ENCODE measurements at places on chromosomes 4 and X. TPM values are rescaled to one million over a fixed set of nuclear protein-coding genes. Genes with fewer than 3 reads are reported as not detected.

GRCh38 chr4:140944199-140944515 is 188.0 kb upstream of the TBC1D9 start:
- DNase-seq: no peak

GRCh38 chrX:20225488-20225833 is 41.2 kb downstream of the RPS6KA3 start:
- no peak for DNase-seq

DNA sequence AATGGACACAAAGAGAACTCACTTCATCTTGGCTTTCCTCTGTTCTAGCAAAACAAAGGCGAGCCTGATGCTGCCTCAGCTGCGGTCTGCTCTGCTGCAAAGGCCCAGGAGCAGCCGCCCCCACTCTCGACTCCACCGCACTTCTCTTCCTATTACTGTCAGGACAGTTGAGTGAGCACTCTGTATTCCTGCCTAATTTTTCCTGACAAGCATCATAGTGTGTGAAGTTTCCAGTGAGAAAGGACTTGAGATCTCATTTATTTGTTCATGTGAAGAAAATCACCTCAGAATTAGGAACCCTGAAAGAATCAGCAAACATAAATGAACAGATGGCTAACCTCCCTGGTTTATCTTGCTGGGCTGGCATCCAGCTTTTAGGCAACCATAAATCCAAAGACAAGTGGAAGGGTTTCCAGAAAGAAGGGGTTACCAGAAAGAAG is 15.6 kb downstream of the SCARB2 start:
- DNase-seq: no peak

DNA sequence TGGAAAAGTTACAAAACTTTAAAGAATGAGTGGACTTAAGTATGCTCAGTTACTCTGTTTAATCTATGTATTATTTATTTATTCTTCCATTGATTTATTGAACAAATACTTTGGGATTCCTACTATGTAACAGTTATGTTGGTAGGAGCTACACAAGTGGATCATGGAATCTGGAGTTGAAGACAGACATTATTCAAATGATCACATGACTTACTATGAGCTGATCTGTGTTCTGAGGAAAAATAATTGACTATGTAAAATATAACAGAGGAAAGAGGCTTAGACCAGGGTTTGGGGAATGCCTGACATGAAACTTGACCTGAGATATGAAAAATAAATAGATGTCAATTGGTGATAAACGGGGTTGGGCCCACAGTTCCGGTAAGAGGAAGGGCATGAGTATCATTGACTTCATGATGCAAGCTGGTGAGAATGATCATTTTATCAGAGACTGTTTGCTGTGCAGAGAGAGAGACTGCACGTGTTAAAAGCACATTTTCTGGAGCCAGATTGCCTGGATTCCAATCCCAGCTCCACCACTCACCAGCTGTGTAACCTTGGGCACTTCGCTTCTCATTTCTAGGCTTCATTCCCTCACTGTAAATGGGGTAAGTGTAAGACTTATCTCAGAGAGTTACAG is 179.0 kb downstream of the SPCS3 start:
- DNase-seq: no peak

- DNase-seq: no peak
Observed at GRCh38 chr4:108488865-108489264, 131.5 kb upstream of the RPL34 start.

The TRPC5OS gene
- 0.29 TPM for polyA plus RNA-seq

The INPP4B gene
- 36.4 TPM for polyA plus RNA-seq

The BTK gene
- polyA plus RNA-seq: 1.6 TPM

The CABS1 gene
- polyA plus RNA-seq: not detected

The FDCSP gene
- polyA plus RNA-seq: 1.5 TPM

DNA sequence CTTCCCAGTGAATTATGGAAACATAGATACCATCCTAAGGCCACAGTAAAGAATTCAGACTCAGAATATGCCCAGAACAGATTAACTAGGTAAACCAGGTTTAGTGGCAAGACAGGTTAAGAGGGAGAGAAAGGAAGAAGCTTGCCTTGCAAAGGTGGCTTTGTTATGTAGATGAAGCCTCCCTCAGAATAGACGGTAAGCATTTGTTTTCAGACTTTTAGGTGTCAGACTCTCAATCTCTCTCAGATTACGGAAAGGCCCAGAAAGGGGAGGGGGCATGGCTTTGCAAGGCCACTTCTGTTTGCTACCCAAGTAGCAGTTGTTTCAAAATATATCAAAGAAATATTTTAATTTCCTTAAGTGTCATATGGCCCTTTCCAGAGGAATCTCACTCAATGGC is 457.1 kb upstream of the BOD1L1 start:
- DNase-seq: no peak

The RPS6KA6 gene
- 3.8 TPM for polyA plus RNA-seq

The KLHL34 gene
- polyA plus RNA-seq: 0.46 TPM

GRCh38 chr4:97627750-97628149 is 515.5 kb downstream of the STPG2 start:
- no peak for DNase-seq

DNA sequence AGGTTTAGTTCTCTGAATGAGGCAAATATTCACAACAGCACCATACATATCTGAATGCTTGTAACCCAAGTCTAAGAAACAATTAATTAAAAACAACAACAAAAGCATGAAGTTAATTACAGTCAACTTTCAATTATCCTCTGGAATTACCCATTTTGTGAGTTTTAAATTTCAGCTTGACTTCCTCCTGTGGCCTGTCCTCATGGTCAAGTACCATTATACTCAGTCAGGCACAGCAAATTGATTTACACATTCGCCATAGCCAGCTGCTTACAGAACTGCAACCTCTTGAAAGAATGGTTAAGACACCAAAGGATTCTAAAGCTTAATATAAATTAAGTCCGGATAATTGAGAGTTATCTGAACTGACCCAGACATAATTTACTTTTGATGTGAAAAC is 306.5 kb downstream of the CAMK2D start:
- DNase-seq: no peak

DNA sequence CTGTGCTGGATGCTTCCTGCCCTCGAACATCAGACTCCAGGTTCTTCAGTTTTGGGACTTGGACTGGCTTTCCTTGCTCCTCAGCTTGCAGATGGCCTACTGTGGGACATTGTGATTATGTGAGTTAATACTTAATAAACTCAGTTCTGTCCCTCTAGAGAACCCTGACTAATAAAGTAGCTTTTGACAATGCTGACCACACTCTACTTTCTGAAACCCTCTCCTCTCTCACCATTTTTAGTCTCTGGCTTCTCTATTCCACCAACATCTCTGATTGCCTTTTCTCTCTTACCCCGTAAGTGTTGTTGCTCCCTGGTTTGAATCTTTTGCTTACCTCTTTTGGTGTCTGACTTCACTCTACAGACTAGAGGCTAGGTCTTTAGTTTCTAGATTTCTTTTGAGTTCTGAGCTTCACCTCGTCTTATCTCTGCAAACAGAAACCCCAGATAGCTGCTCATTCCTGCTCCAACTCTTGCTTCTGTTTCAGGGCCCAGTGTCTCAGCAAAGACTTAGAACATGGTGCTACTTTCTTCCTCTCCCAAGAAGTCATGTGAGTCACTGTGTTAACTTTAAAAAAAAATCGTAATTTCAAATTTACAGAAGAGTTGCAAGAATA is 11.4 kb downstream of the TMSB4X start:
- DNase-seq: no peak

- no peak for DNase-seq
Observed at GRCh38 chr4:167000141-167000852, 234.0 kb downstream of the SPOCK3 start.

DNA sequence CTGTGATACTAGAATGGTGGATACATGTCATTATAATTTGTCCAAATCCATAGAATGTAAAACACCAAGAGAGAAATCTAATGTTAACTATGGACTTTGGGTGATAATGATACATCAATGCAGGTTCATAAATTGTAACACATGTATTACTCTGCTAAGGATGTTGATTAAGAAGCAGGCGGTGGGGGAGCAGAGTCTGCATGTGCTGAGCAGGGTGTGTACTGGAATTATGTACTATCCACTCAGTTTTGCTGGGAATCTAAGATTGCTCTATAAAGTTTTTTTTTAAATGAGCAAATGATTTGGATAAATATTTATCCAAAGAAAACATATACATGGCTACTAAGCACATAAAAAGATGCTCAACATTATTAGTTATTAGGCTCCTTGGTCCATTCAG is 15.0 kb upstream of the MANBA start:
- DNase-seq: no peak

- DNase-seq: no peak
Observed at GRCh38 chr4:186746581-186746980, 22.9 kb upstream of the FAT1 start.

DNA sequence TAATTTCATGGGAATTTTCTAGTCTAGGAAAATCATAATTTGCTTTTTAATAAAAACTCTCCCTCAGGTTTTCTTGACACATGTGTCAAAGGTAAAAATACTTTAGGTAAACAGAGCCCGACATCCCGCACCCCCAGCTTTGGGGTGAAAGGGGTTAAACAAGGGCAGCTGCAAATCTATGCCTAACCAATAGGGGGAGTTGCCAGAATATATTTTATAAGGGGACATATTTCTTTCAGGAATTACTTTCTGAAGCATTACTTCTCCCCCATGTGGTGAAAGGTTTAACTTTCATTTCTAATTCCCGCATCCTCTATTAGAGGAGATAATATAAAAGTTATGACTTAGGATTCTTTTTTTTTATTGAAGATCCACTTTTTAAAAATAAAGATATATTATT is 53.9 kb upstream of the HEPH start:
- no peak for DNase-seq

DNA sequence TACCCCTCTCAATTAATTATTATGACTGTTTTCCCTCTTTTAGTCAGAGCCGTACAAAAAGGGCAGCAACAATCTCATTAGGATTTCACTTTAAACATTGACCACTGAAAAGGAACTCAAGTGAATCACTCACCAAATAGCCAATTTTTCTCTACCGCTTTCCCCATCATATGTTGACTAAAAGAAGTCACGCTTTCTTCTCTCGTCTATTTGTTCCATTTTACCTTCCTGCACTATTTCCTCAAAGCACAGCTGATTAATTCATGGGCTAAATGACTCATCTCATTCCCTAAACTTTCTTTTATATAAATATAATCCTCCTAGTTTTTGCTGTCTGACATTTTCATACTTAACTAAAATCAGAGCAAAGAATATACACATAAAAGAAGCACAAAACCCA is 8.2 kb downstream of the MID1 start:
- DNase-seq: no peak

The ALG13 gene
- polyA plus RNA-seq: 29.3 TPM

DNA sequence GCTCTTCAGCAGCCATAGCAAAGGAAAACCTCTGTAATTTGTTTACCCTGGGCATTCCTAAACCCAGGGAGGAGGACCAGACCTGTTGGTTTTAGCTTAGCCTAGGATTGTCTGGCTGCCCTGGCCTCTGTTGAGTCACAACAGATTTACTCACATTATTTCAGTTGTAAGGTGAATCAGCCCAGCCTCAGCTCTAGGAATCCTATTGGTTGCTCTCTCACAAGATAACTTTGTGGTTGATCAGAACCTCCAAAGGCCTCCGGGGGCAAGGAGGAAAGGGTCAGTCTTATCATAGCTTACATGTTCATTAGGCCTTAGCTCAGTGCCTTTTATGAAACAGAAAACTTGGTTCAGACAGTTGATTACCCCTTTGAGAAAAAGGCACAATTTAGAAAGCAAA is 41.0 kb downstream of the PDK3 start:
- no peak for DNase-seq

The NSD2 gene
- polyA plus RNA-seq: 37.3 TPM

The AKAP14 gene
- not detected for polyA plus RNA-seq

- DNase-seq: no peak
Observed at GRCh38 chrX:21905313-21905712, 35.2 kb upstream of the SMS start.

DNA sequence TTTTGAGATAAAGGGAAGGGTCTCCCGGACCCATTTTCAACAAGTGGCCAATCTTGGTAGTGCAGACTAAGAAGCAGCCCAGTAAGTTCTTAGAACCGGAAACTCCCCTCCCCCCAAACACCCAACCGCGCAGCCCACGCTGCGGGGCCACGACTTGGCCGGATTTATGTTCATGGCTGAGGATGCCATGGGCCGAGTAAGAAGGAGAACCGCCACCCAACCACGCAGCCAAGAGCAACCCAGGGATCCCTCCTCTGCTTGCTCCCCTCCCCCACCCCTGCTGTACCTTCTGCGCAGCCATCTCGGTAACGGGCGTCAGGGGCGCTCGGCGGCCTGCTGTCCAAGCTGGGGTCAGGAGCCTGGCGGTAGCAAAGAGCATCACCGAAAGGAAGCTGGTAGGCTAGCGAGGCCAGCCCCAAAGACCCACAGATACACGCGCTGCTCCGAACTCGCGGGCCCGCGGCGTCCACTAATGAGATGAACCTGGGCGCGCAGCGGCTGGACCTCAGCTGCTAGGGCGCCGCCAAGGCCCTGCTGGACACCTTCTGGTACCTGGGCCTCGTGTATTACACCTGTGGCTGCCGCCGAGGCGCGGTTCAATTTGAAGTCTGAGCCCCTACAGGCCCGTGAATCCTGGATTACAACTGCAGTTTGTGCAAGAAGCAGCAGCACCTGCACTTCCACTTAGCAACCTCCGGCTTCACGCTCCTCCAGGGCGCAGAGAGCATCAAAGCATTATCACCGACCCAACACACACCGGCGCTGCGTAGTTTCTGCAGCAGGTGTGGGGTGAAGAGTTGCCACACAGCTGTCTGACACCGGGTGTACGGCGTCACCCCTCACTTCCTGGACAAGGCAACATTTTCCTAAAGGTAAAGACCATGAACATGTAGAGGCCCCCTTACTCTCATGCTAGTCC is 63.4 kb downstream of the NUDT10 start:
- DNase-seq: no peak

The TCEAL2 gene
- 0.28 TPM for polyA plus RNA-seq

DNA sequence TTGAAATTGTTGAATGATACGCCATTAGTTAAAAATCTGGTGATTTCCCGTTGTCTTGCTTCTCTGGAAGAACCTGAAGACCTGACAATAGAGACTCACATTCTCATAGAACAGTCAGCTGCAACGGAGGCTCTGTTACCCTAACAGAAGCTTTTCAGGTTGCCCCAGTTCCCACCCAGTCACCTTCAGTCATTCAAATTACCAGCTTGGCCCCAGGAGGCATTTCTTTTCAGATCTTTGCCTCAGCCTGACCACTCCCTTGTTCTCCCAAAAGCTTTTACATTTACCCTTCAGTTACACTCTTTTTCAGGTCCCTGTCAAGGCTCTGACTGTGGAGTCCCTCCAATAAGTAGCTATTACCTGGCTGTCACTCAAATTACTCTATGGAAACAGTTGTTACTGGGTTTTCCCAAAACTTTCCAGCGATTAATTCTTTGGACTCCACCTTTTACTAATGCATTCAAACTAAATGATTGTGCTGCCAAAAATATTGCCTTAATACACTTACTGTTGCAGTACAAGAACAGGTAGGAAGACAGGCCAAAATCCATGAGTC is 162.2 kb upstream of the FTHL17 start:
- DNase-seq: no peak

- peak; percentile 51 for DNase-seq
Observed at GRCh38 chr4:16384576-16384975, 158.3 kb upstream of the TAPT1 start.

The SOX3 gene
- polyA plus RNA-seq: 0.10 TPM

The FHIP1A gene
- 9.3 TPM for polyA plus RNA-seq

DNA sequence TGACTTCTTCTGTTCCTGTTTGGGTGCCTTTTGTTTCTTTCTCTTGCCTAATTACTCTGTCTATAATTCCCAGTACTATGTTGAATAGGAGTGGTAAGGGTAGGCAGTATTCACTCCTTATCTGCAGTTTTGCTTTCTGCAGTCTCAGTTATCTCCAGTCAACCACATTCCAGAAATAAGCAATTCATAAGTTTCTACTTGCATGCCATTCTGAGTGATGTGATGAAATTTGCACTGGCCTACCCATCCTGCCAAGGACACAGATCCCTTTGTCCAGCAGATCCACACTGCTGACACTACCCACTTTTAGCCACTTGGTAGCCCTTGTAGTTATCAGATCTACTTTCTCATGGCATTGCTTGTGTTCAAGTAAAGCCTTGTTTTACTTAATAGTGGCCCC is 971.6 kb upstream of the INTU start:
- no peak for DNase-seq
